Hindlimb muscle (tissue), 1 donor: ENCODE measurements at places on chromosomes 12 and 14.
A peak's percentile ranks its signal among the peaks of the same experiment; 100 is the strongest.

DNA sequence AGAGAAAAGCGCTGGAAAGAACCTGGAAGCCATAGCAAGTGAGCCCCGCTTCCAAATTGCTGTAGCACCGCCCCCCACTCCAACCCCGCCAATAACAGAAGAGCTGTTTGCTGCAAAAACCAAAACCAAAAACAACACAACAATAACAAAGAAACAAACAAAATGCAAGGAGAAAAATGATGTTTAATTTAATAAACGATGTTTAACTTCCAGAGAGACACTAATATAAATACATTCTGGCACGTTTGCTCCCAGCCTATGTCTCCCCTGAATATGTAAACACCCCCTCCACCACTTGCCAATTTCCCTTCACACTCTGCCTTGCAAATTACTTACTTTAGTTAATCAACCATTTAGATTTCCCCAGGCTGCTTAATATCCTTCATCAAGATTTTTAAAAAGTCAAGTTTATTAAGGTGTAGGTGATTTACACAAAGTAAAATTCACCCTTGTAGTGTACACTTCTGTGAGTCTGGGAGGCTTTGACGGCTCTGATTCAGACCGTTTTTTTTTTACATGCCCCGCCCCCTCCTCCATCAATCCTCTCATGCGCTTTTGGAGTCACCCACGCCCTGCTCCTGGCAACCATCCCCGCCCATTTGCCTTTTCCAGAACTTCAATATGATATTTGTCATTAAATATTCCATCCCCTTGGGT lies 482 bp upstream of the IFI27L2 start:
- DNase-seq: peak; percentile 26

DNA sequence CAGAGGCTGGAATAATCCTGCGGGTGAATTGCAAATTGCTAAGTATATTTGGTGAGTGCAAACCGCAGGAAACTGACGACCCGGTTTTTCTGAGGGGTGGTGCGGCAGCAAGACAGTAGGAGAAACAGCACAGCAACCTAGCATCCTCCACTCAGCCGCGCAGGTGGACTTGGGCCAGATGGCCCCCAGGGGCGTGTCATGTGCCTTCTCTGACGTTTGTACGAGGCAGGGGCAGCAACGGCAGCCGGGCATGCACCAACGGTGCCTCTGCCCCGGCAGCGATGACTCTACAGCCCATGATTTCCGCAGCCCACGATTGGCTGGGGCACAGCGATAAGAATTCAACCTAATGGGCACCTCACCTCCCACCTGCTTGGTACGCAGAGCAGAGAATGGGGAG lies 11.1 kb upstream of the CLEC2A start:
- no peak for DNase-seq

DNA sequence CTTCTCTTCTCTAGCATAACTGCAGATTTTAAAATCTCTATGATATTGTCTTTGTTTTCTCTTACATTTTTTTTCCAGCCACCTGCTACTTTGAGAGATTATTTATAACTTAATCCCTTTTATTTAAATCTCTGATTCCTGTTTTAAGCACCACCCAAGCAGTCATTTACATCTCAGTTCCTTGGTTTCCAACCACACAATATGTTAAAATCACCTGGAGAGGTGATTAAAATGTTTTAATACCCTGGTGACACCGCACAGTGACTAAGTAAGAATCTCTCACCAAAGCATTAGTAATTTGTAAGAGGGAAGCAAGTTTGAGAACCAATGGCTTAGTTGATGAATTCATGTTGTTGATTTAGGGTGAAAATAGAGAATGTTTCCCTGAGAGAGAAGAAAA lies 849.8 kb downstream of the TMTC2 start:
- DNase-seq: no peak

DNA sequence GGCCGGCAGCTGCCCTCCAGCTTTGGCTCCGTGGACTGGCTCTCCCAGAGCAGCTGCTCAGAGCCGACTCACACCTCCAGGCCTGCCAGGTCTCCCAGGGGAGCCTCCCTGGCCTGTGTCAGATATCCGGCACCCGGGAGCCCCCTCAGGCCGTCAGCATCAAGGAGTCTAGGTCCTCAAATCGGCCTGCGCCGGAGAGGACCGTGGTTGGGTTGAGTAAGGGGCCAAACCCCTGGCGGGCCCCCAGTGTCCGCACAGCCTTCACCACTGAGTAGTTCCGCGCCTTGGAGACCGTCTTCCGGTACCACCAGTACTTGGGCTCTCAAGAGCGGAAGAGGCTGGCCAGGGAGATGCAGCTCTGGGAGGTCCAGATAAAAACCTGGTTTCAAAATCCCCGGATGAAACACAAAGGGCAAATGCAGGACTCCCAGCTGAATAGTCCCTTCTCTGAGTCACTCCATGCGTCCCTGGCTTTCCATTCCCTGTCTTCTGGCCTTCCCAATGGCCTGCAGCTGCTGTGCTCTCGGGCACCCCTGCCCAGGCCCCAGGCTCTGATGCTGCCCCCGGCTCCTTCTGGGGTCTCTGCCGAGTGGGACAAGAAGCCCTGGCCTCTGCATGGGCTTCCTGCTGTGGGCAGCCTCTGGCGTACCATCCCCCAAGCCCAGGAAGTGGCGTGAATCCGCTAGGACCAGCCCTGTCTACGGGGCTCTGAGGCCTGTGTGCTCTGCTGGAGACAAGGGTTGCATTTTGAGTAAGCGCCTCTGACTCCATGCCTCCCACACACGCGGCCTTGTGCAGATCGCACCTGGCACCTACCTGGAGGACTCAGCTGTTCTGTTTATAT lies 245.1 kb upstream of the ATXN7L3B start:
- DNase-seq: no peak

DNA sequence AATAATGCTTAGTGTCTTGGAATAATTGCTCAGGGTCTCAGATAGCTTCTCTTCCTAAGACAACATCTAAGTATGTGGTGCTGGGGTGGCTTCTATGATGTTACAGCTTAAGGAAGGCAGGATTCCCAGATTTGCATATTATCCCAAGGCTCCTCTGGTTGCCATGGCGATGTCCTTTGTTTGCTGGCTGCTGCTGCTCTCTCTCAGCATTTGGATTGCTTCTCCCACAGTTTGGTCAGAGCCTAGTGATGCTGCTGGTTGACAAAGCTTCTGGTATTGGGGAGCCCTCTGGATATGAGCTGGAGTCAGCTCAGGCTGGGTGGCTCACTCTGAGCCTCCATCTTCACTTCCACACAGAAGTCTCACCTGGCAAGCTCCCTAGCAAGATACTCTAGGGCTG lies 56.4 kb upstream of the FBXO33 start:
- peak; percentile 45 for DNase-seq

DNA sequence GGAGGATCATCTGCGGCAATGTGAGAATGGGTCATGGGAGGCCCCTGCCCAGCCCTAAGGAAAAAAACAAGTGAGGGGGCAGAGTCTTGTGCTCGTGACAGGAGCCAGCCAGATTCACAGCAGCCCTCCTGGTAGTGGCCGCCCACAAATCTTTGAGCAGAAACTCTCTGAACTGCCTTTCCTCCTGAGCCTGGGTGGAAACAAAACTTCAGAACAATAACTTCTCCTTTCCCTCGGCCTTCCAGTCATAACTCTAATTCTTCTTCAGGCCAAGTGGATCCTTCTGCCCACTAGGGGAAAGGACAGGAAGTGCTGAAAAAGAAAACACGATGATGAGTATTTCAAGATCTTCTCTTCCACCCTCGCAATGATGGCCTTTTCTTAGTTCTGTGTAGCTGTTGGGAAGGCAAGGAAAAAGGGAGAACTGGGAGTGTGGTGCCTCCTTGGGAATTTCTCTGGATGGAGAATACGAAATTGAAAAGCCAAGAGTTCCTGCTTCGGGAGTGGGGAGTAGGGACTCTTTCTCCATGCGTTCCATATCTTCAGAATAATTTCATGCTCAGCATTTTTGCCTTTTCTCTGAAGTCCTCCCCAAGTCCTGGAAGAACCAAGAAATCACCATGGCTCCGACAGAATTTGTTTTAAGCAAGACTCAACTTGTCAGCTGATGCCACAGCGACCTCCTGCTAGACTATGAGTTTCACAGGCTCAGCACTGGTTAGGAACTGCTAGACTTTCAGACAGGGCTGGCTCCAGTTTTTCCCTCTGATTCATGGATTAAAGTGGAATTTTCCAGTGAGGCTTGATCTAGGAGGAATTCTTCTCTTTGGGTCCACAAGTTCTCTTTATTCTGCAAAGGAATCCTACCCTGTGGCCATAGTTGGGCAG lies 188.9 kb downstream of the CAND1 start:
- DNase-seq: no peak

- no peak for DNase-seq
Measured at GRCh38 chr12:107329569-107330324, 236.4 kb upstream of the CRY1 start.

- DNase-seq: no peak
Measured at GRCh38 chr12:5138256-5138655, 94.6 kb downstream of the KCNA5 start.

DNA sequence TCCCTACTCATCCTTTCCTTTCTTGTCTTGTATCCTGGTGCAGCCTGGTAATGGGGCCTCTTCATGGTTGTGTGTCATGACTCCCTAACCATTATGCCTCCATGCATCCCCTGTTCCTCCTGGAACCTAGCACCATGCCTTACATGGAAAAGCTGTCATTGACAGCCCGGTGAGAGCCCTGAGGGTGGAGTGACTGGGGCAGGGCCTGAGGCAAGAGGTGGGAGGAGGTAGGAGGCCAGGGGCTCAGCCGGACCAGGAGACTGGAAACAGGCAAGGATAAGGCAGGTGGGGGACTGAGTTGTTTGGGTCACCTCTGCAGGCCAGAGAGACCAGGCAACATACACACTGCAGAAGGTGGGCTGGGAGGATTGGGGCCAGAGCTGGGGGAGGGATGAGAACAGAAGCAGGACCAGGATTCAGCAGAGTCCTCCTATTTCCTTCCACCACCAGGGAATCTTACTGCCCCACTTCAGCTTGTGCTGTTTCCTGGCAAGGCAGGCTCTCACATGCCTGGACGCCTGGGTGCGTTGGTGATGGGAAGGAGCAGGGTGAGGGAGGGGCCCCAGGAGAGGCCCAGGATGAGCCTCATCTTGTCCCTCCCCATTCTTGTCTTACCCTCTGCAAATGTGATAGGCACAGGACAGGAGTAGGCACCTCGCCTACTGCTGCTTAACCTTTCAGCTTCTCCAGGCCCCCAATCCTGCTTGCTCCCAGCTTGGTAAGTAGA lies at the start of gene LTB4R2:
Gene LTB4R2 (plus strand): TSS at position 603 of the 727 bp plus-strand sequence. CDS start 525 bp downstream, outside the sequence.
- no peak for DNase-seq

DNA sequence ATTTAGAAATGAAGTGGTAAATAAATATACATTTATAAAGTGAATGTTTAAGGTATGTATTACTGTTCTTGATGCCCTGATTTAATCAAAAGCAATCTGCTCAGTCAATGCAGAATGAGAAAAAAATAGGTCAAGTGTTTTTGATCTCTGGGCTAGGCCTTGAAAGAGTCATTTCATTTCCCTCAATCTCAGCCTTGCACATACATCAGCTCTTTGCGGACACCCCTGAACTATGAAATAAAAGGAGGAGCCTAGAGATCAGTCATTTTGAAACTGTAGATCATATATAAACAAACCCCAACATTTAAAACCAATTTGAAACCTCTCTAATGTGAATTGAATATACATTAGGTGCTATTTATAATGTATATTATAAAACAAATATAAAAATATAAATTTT lies 42.5 kb downstream of the ATG2B start:
- no peak for DNase-seq

DNA sequence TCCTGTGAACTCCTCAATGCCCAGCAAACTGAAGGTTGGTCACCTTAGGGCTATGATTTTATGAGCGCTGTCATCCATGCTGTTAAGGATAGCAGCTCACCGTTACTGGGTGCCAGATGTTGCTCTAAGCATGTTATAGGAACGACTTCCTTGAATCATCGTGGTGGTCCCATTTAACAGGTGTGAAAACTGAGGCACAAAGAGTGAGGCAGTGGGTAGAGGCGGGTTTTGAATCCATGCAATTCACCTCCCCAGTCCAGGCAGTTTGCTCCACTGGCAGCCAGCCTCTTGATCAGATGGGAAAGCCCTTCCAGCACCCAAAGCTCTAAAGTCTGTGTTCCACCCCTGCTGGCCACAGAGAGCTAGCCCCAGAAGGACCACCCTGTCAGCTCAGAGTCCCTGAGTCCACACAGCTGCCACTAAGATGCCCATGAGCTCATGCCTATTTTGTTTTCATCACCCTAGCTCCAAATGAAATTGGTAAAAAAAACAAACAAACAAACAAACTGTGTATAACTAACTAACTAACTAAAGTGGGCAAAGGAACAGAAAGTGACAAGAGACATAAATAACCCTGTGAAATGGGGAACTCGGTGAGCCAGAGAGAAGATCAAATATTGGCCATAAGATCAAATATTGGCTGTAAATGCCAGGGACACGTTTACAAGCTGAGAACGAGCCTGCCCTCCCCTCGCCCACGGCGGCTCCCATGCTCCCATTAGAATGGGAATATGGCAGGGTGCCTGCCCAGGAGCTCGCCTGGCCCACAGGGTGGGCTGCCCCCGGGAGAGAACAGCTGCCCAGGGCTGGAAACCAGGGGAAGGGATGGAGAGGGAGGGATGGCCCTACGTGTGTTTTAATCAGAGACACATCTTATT lies 72.3 kb upstream of the RFLNA start:
- DNase-seq: no peak

DNA sequence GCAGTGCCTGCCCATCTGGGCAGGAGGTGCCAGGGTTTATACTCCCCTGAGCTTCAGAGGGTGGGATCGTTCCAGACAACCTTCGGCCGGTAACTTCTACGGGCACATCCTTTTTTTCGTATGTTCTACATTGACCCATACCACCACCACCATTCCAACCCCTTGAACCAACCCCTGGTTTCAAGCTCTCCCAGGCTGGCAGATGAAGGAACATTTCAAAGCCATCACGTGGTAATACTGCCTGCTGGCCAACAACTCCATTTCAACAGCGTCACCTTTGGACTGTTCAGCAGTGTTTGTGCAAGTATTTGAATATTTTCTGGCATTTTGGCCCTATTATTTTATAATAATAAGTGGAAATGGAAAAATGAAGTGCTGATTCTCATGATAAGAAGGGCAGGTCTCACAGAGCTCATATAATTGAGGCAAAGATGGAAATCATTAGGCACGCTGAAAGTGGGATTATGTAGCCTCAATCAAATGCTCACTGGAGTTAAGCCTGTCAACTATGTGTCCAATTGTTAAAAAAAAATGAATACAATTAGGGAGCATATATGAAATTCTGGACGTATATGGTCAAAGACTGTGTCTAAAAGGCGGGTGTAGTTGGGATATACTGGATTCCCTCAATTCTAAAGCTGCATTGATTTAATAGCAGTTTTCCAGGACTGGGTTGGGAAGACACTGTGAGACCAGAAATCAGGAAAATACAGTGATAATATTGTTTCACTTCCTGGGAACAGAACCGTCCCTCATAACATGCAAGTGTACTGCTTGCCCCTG lies 162.1 kb downstream of the ZFP36L1 start:
- DNase-seq: no peak

GRCh38 chr12:128956755-128957154 lies 103.5 kb downstream of the GLT1D1 start:
- no peak for DNase-seq
